T-cell (primary cell): ENCODE measurements at places on chromosomes 11 and 22. TPM values are rescaled to one million over a fixed set of nuclear protein-coding genes. Genes with fewer than 3 reads are reported as not detected.

GRCh38 chr22:17810570-17811116 lies 36.4 kb upstream of the BID start:
- no peak for DNase-seq

DNA sequence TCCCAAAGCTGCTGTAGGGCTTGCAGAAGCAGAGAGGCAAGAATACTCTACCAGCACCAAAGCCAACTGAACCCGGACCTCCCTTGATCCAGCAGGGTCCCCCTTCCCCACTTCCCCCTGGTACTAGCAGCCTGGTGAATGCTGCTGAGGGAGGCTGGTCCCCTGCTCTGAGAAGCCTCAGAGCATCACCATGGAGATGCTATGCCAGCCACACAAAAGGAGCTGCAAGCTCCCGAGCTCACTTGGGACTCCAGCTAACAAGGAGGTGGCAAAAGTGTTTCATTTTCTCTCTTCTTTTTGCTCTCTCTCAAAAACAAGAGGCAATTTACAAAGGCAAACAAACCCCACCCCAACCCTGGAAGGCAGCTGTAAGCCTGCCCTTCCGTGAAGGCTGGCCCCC lies 509.8 kb downstream of the BUD13 start:
- DNase-seq: no peak

- no peak for DNase-seq
Measured at GRCh38 chr11:82980292-82980691, 78.8 kb downstream of the DDIAS start.

DNA sequence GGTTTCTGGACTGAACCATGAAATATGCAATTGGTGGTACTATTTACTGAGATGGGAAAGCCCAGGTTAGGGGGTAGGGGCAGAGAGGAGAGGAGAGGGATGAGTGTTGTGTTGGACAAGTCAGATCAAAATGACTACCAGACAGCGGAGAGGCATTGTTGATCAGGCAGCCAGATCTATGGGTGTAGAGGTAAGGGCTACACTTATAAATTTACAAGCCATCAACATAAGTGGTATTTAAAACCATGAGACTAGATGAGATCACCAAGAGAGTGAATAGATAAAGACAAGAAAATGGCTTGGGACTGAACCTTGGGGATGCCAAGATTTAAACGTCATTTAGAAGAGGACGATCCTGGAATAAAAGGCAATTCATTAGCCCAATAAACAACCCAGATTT lies 123.4 kb downstream of the NXPE2 start:
- DNase-seq: no peak

DNA sequence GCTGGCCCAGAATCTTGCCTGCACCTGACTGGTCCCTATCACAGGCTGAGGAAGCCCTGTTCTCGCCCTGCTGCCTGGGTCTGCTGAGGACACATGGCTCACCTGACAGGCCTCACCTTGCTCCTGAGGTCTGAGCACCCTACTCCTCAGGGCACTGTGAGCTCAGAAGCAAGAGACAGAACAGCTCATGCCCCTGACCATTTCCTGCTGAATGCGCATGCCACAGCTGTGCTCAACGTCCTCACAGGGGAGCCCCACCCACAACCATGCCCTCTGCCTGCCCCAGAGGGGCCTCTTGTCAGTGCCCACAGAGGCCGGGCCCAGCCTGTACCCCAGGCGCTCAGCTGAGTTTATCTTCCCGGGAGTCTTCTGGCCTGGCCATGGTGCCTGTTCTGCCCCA lies 2.8 kb upstream of the TSPO start:
- no peak for DNase-seq

DNA sequence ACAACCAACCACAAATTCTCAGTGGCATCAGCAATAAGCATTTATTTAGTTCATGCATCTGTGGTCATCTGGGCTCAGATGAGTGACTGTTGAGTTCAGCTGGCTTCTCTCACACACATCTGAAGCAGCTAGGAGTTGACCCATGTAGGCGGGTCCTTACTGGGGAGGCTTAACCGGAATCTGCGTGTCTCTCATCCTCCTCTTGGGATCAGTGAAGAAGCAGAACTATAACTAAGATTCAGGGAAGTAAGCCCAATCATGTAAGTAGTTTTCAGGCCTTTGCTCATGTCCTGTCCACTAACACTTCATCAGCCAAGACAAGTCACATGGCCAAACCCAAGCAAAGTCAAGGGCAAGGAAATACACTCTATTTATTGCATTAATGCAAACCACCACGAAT lies 236.2 kb downstream of the C11orf87 start:
- no peak for DNase-seq

GRCh38 chr22:35960854-35961253 lies 67.8 kb downstream of the RBFOX2 start:
- DNase-seq: no peak

DNA sequence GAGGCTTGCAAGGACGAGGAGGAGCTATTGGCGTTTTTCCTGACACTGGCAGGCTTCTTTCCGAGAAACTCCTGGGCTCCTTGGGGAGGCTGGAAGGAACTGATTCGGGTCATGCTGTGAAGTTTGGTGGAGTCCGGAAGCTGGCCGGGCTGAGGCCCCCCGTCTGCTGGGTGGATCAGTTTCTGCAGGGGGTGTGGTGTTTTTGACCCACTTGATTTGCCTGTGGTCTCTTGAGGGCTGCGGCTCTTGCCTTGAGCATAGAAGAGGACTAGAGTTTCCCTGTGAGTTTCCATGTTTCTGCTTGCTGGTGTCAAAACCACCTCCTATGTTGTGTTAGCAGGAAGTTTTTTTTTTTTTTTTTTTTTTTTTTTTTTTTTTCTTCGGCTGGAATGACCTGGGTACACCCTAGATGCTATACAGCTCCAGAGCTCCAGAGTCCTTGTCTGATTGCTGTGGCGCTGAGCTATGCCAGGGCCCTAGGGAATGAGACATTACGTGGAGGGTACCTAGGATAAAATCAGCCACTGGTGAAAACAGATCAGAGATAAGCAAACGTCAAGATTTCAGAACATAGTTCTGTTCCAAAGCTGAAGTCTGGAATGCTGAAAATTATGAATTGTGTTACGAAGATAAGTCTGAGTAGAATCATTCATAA lies 728 bp downstream of the TBC1D22A start:
- DNase-seq: peak; percentile 40

GRCh38 chr22:40281717-40282116 lies 64.6 kb upstream of the ADSL start:
- DNase-seq: no peak

DNA sequence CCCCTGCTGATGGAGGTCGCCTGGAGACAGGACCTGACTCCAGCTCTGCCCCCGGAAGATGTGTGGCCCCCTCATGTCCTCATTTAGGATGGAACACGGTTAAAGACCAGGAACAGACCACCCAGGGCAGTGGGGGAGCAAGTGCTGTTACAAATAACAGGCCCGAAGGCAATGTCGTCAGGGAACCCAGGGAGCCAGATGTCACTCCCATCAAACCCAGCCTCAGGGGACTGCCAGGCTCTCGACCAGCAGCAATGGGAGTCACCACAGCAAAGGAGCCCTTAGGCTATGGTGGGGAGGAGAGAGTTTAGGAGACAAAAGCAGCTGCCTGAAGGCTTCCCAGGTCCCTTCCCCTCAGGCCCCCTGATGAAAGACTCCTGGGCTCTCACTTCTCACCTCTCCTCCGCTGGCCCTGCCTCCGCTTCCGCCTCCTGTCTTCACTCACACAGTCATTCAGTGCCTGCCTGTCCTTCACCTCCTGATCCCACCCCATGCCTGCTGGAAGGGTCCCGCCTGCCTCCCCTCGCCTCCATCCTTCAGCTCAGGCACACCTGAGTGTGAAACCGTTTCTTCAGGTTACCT lies 4.4 kb downstream of the RPS19BP1 start:
- DNase-seq: no peak

The ABTB2 gene
- 0.93 TPM for total RNA-seq

The SCO2 gene
- 3.4 TPM for total RNA-seq

The GAS2L1 gene
- total RNA-seq: 0.75 TPM
